C1 segment of cervical spinal cord (tissue), 14 donors: ENCODE measurements at places on chromosomes 5 and 9.

DNA sequence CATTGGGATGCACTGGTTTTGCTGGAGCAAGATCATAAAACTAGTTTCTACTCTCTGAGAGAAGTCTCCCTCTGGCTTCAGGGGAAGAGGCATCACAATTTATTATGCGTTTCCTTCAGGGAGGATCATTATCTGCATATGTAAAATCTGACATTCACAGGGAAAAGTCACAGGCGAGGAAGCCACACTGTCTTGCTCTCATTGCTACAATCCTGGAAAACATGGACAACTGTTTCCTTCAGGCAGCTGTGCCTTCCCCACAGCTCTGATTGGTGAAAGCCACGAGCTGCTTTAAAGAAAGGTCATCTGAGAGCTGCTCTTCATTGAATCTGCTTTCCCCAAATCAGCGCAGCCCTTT lies 397.8 kb downstream of the MED10 start:
- DNase-seq: no peak

DNA sequence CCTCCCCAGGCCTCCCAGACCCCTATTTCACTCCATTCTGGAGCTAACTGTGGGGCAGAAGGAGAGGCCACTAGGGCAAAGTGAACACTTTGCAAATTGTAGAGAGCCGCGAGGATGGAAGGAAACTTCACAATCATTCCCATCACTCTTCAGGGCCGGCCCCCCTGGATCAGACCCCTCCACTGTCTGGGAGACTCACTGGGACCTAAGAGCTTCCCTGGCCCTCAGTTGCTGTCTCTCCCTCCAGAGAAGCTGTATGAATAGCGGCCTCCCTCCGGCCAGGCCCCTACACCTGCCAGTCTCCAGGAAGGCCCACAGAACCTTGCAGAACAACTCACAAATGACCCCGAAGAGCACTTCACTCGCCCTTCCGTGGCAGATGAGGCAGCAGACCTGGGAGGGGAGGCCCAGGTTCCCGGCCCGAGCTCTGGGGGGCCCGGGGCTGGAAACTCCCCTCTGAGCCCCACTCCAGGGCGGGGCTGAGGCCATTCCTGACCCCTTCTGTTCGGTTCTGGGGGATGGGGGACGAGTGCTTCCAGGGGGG lies 141.9 kb upstream of the IER5L start:
- no peak for DNase-seq

GRCh38 chr9:86836797-86837196 lies 110.5 kb downstream of the GAS1 start:
- no peak for DNase-seq

GRCh38 chr9:419571-420171 lies 205.0 kb downstream of the DOCK8 start:
- no peak for DNase-seq

- no peak for DNase-seq
Observed at GRCh38 chr5:65262649-65263059, 219.1 kb downstream of the ADAMTS6 start.

DNA sequence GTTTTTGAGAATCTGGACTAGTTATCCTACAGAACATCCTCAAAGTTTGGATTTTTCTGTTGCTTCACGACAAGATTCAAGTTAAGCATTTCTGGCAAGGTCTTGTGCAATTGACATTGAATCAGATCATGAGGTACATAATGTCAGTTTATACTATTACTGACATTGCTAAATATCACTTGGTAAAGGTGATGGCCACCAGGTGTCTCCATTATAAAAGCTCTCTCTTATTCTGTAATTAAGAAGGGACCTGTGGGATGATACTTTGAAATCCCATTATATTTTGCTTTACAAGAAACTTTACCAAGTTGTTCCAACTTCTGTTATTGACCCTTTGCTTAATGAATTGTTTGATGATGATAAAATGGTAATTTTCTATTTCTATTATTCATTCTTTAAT lies 131.0 kb upstream of the ASTN2 start:
- DNase-seq: no peak

DNA sequence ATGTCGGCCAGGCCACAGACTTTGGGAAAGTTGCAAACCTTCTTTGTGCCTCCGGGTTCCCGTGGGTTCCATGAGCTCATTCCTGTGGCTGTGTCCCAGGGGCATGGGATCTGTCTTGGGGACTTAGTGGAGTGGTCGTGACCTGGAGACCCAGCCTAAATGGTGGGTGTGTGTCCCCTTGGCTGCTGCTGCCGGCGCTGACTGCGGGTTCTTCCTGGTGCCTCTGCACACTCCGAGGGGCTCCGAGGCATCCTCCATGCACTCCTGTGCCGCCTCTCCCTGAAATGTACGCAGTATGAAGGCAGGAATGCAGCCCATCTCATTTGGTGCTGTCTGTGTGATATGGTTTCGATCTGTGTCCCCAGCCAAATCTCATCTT lies 21.0 kb upstream of the SLC2A6 start:
- DNase-seq: no peak

DNA sequence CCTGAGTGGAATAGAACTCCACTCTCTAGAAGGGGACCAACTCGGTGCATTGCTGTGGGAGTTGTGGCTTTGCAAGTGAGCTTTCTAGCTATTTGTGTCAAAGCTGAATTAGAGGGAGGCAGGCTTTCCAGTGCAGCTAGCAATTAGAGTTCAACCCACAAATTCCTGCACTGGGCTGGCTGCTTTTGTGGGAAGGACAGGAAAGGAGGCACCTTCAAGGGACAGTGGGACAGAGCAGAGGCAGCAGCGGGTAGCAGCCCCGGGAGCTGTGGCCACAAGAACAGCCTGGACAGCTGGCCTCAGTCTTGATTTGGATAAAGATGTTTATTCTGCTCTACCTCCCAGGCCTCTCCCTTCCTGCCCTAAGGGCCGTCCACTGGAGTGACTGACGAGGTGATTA lies 83.7 kb upstream of the SLIT3 start:
- no peak for DNase-seq

DNA sequence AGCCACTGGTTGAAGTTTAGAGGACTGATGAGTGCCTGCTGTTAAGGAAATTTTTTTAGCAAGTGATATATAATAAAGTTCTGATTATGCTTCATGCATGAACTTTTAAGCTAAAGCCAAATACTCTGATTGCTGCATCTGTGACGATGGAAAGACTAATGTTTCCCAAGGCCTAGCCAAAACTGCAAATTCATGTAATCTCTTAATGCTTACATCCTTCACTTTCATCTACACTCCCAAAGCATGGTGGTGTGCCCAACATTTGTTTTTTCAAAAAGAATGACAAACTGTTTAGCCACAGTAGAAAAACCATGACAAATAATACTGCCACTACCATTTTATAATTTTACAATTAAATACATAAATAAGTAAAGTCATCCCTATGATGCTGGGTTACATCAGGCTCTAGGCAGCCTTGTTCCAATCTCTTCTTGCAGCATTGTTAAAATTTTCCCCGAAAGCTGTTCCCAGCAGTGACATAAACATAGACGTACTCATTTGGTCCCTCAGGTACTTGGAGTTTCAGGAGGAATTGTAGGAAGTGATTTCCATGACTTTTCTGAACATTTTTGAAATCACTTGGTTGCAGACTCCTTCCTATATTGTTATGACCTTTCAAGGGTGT lies 625.3 kb upstream of the DMAC1 start:
- no peak for DNase-seq

DNA sequence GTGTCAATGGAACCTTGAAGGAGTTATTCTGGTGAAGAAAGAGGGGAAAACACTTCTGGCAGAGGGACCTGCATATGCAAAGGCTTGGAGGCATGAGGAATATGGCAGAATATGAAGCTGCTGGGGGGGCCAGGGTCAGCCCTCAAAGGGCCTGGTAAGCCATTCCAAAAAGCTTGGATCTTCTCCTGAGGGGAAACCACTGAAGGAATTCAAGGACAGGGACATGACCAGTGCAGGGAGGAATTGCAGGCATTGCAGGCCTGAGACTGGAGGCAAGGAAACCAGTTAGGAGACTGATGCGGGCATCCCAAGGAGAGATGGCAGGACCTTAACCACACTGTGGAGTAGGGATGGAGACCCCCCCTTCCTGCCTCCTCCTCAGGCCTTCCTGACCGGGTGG lies 21.4 kb downstream of the ENHO start:
- DNase-seq: no peak

DNA sequence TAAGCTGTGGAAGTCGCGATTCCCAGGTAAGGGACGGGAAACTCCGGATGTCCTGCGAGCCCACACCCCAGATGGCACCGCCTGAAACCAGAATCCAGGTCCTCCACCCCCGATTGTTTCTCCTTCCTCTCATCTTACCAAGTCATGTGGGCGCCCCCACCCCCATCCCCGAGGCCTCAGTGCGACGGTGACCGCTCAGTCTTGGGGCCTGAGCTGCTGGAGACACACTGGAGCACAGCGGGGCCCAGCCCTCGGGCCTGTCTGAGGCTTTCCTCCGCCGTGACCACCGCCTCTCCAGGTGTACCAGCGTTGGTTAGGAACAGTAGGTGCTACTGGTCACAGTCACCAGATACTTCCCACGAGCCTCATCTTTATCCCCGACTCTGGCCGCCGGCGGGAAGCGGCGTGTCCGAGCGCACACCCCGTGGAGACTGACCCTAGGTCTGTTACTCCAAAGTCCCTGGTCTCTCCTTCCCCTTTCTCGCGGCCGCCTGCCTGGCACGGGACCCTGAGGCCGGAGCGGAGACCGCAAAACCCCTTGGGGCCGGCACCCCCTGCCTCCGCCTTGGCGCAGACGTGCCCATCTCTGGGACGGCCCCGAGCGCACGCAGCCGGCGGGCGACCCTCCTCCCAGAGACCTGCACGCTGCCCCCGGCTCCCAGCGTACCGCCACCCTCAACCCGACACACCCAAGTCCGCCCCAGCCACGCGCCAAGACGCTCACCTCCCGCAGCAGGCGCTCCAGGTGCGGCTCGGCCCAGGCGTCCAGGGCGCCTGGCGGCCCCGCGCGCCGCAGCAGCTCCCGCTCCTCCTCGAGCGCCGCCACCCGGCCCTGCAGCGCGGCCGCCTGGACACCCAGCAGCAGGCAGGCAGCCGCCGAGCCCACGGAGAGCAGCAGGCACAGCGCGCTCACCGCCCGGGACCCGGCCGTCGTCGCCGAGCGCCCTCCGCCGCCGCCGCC lies 733 bp downstream of the COL23A1 start:
- peak; percentile 32 for DNase-seq

GRCh38 chr5:116536316-116537083 lies 38.1 kb downstream of the SEMA6A start:
- no peak for DNase-seq

- no peak for DNase-seq
Observed at GRCh38 chr9:21711504-21711903, 90.9 kb upstream of the MTAP start.

GRCh38 chr5:97452646-97453045 lies 269.6 kb upstream of the RIOK2 start:
- no peak for DNase-seq

DNA sequence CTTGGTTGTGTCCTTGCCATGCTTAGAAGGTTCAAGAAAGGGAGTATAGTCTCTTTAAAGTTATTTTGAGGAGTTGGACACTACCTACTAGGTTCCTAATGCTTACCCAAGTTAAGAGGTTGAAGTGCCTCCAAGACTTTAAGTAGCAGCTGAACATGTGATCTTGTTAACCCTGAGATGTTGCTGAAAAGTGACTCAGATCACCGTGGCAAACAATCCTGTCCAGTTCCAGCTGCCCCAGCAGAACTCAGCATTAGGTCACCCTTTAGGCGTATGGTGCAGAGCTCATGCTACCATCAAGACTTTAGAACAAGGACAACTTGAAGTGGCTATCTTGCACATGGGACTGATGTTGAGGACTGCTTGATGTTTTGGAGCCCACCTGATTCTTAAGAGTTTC lies 22.5 kb downstream of the ZNF462 start:
- DNase-seq: no peak
